Omental fat pad (tissue), 4 donors: ENCODE measurements at places on chromosomes 12 and 14.

DNA sequence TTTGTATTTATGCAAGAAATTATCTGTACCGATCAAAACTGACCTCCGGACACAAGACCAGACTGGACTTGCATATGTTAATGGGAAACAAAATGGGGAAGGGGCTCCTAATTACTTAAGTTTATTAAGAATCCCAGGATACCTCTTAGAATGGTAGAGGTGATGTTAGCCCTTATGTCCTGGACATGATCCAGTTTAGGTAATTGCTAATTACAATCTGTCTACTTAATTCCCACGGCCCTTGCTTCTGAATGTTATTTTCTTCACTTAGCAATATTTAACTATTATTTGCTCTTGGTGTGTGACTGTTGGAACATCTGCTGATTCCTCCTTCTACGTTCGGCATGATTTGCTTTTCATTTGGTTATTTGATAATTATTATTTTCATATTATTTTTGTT lies 644.0 kb downstream of the DIO2 start:
- no peak for DNase-seq

GRCh38 chr14:96090441-96091148 lies 51.4 kb downstream of the C14orf132 start:
- no peak for DNase-seq

DNA sequence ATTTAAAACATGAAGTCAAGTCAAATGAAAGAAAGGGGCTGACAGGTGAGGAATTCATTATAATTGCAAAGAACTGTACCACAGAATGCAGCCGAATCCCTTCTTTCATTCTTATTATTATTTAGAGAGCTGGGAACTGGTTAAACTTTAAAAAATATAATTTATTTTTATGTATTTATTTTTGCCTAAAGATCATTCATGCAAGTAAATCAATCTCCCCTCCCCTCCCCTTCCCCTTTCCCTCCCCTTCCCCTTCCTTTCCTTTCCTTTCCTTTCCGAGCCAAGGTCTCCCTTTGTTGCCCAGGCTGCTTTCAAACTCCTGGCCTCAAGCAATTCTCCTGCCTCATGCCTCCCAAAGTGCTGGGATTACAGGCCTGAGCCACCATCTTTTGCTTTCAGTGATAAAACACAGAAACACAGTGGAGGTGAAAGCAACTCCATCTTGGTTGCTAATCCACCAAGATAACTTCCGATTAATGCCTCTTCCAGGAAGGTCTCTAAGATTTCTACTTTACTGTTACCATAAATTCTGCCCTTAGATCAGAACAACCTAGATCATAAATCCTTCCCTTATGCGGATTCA lies 6.0 kb upstream of the UBC start:
- no peak for DNase-seq

GRCh38 chr12:22672951-22673350 lies 48.0 kb downstream of the ETNK1 start:
- no peak for DNase-seq

- no peak for DNase-seq
Measured at GRCh38 chr14:22395803-22396202, 193.2 kb downstream of the DAD1 start.

- DNase-seq = no peak
Measured at GRCh38 chr12:122350141-122350848, 72.2 kb downstream of the CLIP1 start.

DNA sequence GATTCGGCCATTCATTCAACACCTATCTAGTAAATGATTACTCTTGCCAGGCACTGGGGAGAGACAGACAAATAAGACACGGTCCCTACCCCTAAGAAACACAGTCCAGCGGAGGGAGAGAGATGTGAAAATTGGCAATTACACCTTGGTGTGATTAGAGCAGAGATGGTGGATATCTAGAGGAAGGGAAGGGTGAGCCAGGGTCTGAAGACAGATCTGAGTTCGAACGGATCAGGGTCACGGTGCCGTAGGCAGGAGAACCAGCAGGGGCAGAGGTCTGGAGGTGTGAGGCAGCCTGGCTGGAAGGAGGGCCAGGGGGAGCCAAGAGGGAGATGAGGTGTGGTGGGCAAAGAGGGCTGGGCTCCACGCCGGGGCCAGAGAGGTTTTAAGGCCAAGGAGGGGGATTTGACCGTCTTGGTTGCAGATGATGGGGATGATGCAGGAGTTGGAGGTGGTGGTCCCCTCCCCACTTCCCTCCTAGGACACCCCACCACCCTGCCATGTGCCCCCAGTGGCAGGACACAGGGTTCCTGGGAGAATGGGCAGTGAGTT lies 27.1 kb downstream of the FAM222A start:
- no peak for DNase-seq

- DNase-seq = no peak
Measured at GRCh38 chr14:58297412-58297761, 968 bp upstream of the ARID4A start.

DNA sequence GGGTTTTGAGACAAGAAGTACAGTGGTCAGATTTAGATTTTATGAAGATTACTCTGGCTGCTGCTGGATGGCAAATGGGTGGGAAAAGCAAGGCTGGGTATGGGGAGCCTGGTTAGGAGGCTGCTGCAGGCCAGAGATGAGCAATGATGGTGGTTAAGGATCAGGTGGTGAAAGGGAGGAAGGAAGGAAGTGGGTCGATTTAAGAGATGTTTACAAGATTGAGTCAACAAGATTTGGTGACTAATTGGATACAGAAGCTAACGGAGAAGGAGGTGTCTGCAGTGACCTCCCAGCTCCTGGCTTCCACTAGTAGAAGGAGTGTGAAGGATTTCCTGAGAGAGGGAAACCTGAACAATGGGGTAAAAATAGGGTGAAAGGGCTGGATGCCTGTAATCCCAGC lies 18.7 kb downstream of the NOS1 start:
- DNase-seq = no peak

- no peak for DNase-seq
Measured at GRCh38 chr12:50404307-50404706, 3.6 kb downstream of the LARP4 start.

- DNase-seq = no peak
Measured at GRCh38 chr12:105978276-105978675, 160.5 kb downstream of the NUAK1 start.

DNA sequence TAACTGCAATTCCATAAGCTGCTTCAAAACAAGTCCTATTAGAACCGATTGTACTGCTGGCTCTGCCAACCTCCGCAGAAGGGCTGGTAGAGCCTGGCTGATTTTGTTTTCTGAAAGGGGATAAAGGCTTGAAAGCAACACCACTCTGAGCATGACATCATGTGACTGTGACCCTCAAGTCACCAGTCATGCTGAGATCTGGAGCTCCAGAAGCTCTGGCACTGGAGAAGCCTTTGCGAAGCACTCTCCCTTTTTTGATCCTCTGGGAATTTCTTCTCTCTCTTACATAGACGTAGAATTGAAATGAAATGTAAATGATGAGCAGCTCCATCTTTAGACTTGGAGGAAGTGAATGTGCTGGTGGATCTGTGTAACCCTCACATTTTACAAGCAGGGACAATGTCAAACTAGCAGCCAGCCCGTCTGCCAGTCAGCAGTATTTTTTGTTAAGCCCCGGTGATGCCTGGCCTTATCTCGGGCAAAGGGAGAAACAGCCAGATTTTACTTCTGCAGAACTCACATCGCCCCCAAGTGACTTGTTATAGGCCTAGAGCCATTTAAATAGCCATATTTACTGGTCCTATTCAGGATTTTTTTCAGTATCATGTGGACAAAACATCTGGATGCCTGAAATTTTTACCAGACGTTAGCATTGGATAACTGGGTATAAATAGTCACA lies 112.1 kb upstream of the NPAS3 start:
- no peak for DNase-seq

DNA sequence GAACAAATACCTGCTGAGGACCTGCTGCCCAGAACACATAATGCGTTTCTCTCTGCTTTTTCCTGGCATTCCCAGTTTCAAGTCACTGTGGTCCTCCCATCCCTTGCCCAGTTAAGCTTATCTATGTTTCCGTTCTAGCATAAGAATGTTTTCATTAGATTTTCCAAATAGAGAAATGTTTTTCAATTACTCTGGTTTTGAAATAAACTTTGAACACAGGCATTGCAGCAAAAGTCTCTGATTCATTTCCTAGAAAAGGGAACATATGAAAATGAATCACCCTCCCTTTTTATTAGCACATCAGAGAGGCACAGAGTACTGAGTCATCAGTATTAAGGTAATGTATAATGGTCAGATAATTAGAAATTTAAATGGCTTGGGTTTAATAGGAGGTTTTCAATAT lies 201.1 kb upstream of the TMEM260 start:
- DNase-seq = no peak

- DNase-seq = no peak
Measured at GRCh38 chr12:54298904-54299303, 1.9 kb downstream of the NFE2 start.

- no peak for DNase-seq
Measured at GRCh38 chr12:126648074-126648473, 1582.8 kb downstream of the AACS start.

DNA sequence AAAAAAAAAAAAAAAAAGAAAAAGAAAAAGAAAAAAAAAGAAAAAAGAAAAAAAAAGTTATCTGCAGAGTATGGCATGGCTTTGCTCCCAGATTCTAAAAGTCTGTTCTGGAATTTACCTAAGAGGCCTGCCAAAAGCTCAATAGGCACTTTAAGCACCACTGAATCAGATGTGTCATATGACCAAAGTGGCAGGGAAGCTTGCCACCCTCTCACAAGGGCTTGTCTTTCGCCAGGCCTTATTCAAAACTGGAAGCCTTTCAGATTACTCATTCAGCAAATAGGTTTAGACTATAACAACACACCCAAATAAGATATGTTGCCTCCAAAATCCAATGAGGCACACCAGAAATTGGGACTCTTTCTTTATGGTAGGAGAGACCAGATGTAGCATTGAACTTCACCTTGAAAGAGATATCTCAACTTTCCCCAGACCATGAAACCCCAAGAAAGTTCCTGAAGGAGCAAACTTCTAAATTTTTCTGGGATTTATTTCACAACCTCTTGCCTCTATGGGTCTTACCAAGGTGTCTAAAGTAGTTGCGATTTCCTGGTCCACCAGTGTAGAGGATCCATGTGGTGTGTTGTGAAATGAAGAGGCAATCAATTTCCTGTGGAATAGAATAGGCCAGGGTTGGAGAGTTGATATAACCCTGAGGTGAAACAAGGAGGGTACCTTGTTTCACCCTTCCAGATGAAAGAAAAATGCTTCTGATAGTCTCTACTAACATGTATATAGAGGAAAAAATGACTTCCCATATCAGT lies 218.8 kb downstream of the DAD1 start:
- no peak for DNase-seq

DNA sequence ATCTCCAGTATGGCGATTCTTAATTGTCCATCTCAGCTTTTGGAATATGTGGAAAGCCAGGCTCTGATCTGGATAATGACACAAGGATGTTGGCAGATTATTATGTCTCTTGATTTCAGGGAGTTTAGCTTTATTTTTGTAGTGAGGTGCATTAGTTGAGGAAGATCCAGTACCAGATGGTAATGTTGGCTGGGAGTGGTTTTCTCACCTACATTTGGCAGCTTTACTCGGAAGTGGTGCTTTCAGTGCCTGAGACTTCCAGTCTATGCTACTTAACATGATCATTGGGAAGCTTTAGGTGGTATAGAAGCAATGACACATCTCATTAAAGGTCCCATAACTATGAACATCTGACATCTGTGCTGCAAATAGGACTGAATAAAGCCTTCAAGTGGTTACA lies 7.5 kb downstream of the SLC15A5 start:
- DNase-seq = no peak

DNA sequence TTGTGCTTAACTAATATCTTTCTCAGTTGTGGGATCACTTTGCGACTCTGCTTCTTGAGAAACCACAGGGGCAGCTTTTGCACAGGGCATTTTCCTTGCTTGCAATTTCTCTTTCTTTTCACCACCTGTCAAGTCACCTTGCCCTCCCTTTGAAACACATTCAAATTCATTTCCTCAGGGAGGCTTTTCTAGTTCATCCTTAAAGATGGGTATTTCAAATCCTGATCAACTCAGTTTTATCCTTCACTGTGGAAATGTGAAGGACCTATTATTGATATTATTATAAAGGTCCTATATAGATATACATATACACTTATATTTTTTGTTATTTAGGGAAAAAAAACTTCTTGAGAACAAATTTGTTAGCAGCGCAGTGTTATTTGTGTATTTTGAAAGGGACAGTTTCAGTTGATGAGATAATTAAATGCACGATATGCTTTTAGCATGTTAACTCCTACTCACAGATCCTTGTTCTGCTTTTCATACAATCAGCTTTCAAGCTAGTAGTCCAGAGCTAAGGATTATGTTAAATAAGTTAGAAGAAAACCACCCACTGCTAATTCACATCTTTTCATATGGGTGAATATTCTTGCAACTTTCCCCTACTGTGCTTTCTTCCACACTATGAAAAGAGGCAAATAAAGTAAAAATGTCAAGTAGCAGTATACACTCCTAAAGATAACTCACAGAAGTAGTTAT lies 501.4 kb upstream of the RGS6 start:
- DNase-seq = no peak

- no peak for DNase-seq
Measured at GRCh38 chr14:26276757-26277156, 321.1 kb downstream of the NOVA1 start.

DNA sequence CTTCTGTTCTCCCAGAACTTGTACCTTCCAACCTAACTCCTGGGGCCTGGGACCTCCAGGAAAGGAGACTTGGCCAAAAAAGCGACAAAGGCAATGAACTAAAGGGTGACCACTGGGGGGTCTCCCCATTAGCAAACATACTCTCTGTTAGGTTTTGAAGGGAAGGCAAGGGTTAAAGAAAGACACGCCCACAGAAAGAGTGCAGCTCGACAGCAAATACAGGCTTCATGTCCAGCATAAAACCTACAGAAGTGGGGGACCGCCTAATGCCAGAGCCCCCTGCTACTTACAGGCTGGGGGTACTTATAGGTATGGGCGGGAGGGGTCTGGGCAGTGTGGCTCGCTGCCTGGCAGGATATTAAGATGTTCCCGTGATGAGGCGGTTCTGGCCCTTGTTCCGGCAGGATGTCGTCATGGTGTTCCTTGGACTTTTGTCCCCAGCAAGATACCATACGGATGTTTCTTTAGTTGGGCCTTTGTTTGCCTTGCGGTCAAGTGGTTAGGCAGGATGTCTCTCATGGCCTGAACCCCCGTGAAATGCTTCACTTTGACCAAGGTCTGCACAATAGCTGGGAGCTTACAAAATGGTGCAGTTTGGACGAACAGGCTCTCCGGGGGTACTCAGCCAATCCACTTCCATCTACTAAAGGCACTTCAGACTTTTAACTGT lies 53.4 kb downstream of the PRMT8 start:
- DNase-seq = no peak

- no peak for DNase-seq
Measured at GRCh38 chr12:19190292-19191031, 60.9 kb downstream of the PLEKHA5 start.
